ENCODE measurements at places on chromosomes 4 and X. TPM values are rescaled to one million over a fixed set of nuclear protein-coding genes. Genes with fewer than 3 reads are reported as not detected.

TMSB15C gene
- total RNA-seq, result 6.1 TPM

PDE6B gene
- 17.7 TPM for total RNA-seq

SHOX gene
- not detected for total RNA-seq

SORBS2 gene
- not detected for total RNA-seq

FGF5 gene
- not detected for total RNA-seq

PDLIM3 gene
- total RNA-seq, result not detected

IL2 gene
- total RNA-seq, result 0.60 TPM

ZDHHC15 gene
- not detected for total RNA-seq

H2BW2 gene
- not detected for total RNA-seq

MND1 gene
- total RNA-seq, result 37.4 TPM

FGB gene
- not detected for total RNA-seq

ERCC6L gene
- 13.8 TPM for total RNA-seq

NKX6-1 gene
- total RNA-seq, result not detected
